ENCODE measurements at places on chromosomes 1 and 21. TPM values are rescaled to one million over a fixed set of nuclear protein-coding genes. Genes with fewer than 3 reads are reported as not detected.

Gene CD5L
- not detected for total RNA-seq

Gene BCAN
- 0.16 TPM for total RNA-seq

Gene IL12RB2
- 3.4 TPM for total RNA-seq

Gene TEX38
- not detected for total RNA-seq

Gene EPS15
- total RNA-seq: 98.9 TPM

Gene FCGR3A
- 117 TPM for total RNA-seq

Gene ESRRG
- total RNA-seq: 1.9 TPM

Gene OR2L8
- total RNA-seq: not detected

Gene HAPLN2
- total RNA-seq: 0.35 TPM

Gene RPAP2
- 29.0 TPM for total RNA-seq
